Activated effector memory CD4-positive, alpha-beta T cell treated with Interleukin-2 at 50 U/mL for 16 hours (primary cell): ENCODE measurements at places on chromosomes 3 and 15.

GRCh38 chr3:49498648-49499047 lies 28.6 kb downstream of the DAG1 start:
- no peak for DNase-seq

DNA sequence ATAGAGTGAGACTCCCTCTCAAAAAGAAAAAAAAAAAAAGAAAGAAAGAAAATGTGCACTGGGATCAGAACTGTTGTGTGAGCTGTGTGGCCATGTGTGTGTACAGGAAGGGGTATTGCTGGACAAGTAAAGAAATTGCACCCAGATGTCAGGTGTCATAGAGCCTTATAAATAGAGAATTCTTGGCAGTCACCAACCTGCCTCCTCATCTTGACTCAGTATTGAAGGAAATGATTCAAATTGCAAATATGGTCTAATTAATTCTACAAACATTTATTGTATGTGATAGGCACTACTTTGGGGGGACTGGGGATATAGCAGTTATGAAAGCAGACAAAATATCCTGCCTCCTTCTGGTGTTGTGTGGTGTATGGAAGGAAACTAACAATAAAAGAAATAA lies 243.8 kb upstream of the TTC14 start:
- DNase-seq, result no peak

GRCh38 chr3:121758727-121759450 lies 9.3 kb upstream of the GOLGB1 start:
- DNase-seq, result no peak

GRCh38 chr3:126319701-126320295 lies 37.4 kb downstream of the KLF15 start:
- no peak for DNase-seq

- DNase-seq, result no peak
Observed at GRCh38 chr15:51735228-51736010, 2.0 kb downstream of the LYSMD2 start.

DNA sequence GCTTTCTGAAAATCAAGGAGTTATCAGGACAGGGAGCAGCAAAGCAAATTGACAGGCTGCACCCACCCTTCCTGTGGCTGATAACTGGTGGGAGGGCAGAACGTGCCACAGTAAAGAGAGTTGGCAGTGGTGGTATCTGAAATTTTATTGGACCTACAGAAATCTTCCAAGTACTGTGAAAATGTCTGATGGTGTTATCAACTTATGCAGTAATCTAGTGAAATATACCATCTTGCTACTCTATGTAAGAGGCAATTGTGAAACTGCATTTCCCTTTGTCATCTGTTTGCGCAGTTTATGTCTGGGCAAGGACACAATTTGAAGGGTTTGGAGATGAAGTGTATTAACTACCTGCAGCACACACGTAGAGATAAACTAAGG lies 1.5 kb downstream of the PLCL2 start:
- no peak for DNase-seq

- DNase-seq, result no peak
Observed at GRCh38 chr3:188687389-188687788, 484.4 kb upstream of the TPRG1 start.

DNA sequence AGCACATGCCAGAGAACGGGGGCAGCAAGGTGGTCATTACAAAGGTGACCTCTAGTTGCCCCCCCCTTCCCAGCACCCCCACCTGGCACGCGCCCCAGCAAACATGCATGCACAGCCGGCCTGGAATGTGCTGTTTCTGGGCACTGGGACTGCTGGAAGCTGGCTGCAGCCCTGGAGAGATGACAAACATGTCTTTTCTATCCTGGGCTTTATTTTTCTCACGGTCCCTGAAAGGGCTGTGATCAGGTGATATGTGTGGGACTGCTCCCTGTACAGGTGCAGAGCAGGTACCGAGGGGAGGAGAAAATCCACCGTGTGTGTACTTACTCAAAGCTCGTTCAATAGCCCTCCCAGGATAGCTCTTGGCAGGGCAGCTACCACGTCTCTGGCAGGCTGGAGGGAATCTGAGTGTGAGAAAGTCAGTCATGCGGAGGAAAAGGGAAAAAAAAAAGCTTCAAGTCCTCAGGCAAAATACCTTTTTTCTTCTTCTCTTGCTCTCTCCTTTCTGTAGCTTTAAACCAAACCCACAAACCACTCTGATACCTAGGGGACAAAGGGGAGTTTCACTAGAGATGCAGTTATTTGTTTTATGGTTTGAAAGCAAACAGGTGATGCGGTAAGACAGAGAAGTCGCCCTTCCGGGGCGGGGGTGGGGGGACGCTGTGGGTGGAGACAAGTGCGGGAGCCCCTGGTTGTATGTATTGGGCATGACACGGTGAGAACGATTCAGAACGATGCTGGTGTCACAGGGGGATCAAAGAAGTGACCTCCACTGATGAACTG lies 5.0 kb upstream of the HES1 start:
- no peak for DNase-seq

DNA sequence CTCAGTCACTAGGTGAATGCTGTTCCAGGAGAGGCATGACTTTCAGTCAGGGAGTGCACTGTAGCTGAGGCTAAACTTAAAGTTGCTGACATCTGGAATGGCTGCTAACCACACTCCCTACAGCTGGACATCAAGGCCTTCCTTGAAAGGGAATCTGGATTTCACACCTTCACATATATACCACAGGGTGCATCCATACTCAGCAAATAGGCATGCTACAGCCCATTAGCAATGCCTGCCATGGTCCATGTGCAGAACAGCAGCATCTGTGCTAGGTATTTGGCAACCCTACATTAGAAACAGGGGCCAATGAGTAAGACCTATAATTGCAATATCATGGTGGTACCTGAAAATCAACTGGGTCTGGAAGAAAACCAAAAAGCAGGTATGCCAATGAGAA lies 74.8 kb downstream of the SNTN start:
- no peak for DNase-seq

GRCh38 chr15:83127547-83128150 lies 20.2 kb downstream of the TM6SF1 start:
- no peak for DNase-seq

- DNase-seq, result no peak
Observed at GRCh38 chr3:16994854-16995525, 110.2 kb downstream of the PLCL2 start.

- no peak for DNase-seq
Observed at GRCh38 chr3:43608751-43609150, 13.1 kb downstream of the ANO10 start.

GRCh38 chr3:170414202-170414663 lies 4.4 kb upstream of the CLDN11 start:
- DNase-seq, result no peak

- no peak for DNase-seq
Observed at GRCh38 chr3:159910991-159911663, 77.5 kb upstream of the IL12A start.

DNA sequence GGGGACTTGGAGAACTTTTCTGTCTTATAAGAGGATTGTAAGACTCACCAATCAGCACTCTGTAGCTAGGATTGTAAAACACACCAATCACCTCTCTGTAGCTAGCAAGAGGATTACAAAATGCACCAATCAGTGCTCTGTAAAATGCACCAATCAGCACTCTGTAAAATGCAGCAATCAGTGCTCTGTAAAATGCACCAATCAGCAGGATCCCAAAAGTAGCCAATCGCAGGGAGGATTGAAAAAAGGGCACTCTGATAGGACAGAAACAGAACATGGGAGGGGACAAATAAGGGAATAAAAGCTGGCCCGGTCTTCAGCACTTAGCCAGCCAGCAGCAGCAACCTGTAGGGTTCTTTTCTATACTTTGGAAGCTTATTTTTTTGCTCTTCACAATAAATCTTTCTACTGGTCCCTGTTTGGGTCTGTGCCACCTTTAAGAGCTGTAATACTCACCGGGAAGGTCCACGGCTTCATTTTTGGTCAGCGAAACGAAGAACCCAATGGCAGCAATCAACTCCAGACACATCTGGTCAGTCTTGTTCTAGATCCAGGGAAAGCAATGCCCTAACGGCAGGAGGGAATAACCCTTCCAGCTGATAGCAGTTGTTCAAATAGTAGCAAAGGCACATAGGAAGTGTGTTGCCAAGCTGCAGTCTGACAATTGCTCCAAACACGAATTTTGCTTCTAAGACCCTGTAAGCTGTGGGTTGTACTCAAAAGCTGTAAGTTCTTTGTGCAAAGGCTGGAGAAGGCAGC lies 135.6 kb downstream of the TJP1 start:
- DNase-seq, result no peak

DNA sequence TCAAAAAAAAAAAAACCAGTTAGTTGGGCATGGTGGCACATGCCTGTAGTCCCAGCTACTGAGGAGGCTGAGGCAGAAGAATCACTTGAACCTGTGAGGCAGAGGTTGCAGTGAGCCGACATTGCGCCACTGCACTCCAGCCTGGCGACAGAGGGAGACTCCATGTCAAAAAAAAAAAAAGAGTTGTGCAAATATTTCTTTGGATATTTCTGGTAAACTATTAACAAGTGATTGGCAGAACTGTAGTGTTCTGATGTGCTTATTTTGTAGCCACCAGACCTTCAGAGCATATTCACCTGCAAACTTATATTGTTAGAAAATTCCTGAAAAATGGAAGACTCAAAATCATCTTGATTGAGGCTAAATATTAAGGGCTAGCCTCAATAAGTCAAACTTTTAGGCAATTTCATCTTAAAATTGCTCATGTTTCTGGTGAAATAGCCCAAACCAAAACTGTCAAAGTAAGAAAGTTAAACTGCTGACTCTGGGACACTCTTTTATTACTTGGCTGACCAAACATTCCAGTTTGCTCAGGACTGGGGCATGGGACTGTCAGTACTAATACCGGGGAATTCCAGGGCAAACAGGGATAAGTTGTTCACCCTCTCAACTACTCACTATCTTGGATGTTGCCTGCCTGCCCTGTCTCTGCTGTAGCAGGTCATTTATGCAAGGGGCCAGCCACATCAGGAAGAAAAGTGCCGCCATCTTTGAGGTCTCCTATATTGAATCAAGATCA lies 37.0 kb downstream of the ABHD2 start:
- DNase-seq, result no peak

DNA sequence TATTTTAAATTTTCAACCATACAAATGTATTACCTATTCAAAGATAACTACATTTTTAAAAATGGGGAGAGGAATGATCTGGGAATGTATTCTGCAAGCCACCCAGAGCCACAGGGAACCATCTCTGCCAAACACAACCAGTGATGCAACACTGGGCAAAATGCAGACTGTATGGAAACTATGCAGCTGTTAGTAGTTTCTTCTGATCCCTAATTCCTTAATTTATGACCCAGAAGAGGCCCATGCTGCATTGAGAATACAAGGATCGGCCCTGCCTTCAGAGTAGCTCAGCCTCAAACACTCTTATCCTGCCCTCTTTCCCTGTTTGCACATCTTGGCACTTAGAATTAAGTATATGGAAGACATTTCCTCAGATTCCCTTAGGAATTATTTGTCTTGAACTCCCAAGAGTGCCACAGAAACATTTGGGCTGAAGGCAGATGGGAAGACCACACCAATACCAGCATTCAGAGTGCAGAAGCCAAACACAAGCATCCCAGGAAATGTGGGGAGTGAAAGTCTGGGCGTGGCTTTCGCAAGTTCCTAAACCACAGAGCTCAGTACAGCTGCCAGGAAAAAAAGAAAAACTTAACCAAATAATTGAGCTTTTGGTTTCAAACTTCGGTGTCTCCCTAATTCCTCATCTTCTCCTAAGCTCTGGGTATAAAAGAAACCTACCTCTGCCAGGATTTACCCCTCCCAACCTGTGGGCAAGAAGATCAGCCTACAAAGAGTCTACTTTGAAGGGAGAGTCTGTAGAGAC lies 5.3 kb downstream of the SNUPN start:
- no peak for DNase-seq

- no peak for DNase-seq
Observed at GRCh38 chr15:63212050-63213004, 22.9 kb downstream of the RAB8B start.

- DNase-seq, result no peak
Observed at GRCh38 chr3:185381320-185382058, 18.6 kb downstream of the MAP3K13 start.

- no peak for DNase-seq
Observed at GRCh38 chr3:163776743-163777142, 1301.6 kb downstream of the SI start.

DNA sequence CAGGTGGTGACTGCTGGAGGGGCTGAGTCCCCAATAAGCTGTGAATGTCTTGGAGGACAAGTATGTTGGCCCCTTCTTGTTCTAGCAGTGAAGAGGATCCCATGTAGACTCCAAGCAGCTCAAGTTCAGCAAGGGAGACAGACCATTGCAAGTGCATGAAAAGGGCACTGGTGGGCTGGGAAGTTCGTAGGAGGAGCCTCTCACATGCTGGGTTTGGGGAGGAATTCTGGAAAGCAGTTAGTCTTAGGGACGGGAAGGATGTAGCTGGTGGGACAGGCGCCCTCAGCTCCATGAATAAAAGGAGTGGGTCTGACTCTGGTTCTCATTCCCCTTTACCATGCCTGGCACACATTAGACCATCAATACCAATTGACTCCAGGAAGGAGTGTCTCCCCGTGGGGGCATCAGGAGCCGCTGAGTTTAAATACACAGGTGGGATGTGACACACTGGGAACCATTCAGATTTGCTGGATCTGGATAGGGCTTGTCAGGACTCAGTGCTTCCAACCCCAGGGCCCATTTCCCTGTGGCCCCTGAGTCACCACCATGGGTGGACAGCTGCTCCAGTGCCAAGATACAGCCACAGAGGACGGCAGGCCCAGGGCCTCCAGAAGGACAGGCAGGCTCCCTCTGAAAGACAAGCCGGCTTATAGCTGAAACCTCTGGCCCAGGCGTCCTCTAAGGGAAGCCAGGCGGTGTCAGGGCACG lies 552 bp upstream of the XYLB start:
- no peak for DNase-seq

DNA sequence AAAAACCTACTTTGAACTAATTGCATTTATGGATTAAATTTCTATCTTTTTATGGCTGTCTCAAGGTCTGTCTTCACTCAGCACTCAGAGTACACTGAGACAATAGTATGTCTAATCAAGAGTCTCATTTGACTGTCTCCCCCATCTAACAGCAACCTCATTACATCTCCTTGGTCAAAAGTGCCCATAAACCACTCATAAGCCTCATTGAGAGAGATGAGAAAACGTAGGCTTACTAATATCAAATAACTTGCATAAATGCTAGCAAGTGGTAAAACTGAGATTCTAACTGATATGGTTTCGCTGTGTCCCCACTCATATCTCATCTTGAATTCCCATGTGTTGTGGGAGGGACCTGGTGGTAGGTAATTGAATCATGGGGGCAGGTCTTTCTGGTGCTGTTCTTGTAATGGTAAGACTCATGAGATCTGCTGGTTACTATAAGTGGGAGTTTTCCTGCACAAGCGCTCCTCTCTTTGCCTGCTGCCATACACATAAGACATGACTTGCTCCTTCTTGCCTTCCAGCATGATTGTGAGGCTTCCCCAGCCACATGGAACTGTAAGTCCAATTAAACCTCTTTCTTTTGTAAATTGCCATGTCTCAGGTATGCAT lies 113.9 kb downstream of the TFDP2 start:
- no peak for DNase-seq
